ENCODE measurements at places on chromosomes 2 and 18.

GRCh38 chr18:22734791-22735627 is 198.1 kb upstream of the RBBP8 start:
- no peak for DNase-seq

- no peak for DNase-seq
These were observed 56.5 kb upstream of the CWC22 start for GRCh38 chr2:180063494-180064092.

DNA sequence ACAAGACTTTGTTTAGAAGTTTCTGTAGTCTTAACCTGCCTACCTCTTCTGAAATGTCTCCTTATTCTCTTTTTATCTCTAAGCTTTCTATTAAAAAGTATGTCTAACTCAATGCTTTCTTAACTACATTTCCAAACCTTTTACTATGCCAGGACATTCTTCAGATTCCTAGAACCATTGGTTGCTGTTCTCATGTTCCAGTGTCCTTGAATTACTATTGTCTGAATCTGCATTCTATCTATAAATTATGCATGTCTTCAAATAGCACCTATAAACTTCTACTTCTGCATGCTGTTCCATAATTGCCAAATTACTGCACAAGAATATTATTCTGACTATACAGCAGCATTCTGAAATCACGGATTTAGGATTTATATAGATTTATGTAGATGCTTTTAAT is 166.0 kb upstream of the VWC2L start:
- no peak for DNase-seq

DNA sequence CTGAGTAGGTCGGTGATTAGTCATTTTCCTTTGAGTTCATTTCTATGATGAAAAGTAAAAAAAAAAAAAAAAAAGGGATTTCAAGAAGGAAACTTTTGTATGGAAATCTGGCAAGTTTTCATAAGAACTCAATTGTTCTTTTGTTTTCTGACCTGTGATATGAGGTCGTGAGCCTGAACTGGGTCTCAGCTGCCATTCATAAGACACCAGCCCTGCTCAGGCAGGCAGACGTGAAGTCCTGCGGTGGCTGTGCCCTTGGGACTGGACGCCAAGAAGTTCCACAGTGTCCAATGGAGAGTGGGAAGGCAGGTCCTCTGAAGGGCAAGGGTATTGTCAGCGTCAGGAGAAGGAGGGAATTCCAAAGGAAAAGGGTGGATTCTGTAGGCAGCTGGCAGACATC is 183.9 kb downstream of the NCK2 start:
- no peak for DNase-seq

DNA sequence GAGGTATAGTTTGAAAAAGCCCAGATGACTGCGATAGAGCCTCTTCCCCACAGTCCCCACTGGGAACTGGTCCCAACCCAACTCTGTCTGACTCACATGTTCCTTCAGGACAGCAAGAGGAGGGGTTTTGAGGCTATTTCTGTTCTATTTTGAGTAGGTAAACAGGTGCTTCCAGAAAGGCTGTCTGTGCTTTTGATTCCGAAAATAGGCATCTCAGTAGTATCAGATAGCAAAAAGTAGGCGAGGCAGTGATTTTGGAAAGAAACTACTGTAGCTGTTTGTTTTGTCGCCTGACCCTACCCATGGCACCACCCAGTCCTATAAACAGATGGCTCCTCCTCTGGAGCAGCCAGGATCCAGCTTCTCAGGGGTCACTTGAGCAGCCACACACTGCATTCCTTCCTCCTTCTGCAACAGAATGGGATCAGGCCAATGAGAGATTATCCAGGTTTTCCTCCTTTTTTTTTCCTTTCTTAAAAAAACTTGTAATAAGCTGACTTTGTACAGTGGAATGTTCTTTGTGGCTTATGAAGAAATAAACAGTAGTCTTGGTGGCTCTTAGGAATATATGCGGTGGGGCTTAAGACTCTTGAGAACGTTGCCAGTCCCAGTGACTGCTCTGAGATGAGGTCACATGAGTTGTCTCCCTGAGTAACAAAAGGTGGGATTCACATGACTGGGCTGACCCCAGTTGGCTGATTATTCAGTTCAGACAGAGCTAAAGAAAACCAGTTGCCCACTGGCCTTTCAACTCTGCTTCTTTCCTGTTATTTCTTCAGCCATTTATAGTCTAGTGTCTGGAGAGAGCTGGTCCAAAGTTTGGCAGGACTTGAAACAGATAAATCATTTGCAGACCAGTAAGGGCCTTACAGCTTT is 98.6 kb downstream of the KCNS3 start:
- DNase-seq: no peak

- no peak for DNase-seq
These were observed 803.3 kb downstream of the ADCYAP1 start for GRCh38 chr18:1708006-1708405.

- no peak for DNase-seq
These were observed 92.8 kb upstream of the NEDD4L start for GRCh38 chr18:57951117-57951796.

GRCh38 chr2:198326431-198326830 is 522.0 kb downstream of the PLCL1 start:
- DNase-seq: no peak

- DNase-seq: no peak
These were observed 3.4 kb downstream of the SERTAD2 start for GRCh38 chr2:64650296-64650695.

GRCh38 chr2:9799011-9799596 is 44.2 kb upstream of the TAF1B start:
- DNase-seq: no peak

DNA sequence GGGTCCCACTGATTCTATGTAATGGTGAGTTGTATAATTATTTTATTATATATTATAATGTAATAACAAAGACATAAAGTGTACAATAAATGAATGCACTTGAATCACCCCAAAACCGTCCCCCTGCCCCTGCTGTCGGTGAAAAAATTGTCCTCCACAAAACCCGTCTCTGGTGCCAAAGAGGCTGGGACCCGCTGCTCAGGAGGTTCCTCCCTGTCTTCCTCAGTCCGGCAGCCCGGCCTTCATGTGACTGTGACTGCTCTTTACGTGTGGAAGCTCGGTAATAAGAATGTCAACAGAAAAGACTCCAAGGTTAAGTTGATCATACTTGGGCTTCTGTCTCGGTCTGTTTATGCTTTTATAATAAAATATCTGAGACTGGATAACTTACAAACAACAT is 32.7 kb upstream of the ADNP2 start:
- no peak for DNase-seq

DNA sequence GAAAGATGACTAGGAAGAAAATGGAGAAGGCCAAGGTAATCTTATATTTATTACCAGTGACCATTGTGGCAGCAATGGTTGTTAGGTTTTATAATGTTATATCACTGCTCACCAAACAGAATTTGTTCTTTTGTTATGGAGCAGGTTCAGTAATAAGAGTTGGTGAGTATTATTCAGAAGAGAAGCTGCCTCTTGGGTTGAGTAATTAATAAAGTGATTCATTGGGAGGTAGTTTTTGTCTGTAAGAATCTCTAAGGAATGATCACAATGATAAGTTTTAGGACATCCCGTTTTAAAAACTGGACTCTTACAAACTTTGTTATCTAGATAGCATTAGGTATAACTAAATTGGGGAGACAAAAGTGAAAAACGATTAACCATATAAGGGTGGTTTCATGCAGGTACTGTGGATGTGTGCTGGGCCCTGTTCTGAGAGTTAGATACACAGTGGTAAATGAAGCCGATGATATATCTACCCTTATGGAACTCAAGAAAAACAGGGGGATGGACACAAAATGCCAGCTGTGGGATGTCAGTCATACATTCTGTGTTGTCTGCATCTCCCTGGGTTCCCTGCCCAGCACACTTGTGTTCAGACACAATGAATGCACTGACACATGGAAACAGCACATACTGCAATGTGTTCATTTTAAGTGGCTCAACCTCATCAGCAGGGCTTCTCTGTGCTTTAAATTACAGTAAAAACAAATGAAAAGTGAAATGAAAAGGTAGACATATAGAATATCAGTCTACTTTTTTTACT is 7.5 kb downstream of the MAP4K4 start:
- DNase-seq: no peak

GRCh38 chr2:185208261-185208660 is 530.3 kb upstream of the FSIP2 start:
- peak; percentile 75 for DNase-seq

GRCh38 chr18:79434607-79435401 is 39.1 kb downstream of the NFATC1 start:
- no peak for DNase-seq

DNA sequence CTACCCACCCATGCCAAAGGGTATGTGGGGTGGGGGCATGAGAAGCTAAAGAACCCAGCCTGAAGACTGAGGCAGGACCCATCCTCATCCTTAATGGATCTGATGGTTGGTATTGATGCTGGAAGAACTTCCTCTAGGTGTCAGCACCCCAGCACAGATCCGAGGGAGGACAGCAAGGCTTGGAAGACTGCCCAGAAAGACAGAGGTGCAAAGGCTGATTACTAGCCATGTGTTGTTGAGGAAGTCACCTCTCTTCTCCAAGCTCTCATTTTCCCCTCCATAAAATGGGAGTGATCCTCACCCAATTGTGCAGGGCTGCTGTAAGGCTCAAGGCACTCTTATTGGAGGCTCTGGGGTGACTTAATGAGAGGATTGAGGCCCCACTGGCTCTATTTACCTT is 256.5 kb downstream of the CELF4 start:
- DNase-seq: no peak

DNA sequence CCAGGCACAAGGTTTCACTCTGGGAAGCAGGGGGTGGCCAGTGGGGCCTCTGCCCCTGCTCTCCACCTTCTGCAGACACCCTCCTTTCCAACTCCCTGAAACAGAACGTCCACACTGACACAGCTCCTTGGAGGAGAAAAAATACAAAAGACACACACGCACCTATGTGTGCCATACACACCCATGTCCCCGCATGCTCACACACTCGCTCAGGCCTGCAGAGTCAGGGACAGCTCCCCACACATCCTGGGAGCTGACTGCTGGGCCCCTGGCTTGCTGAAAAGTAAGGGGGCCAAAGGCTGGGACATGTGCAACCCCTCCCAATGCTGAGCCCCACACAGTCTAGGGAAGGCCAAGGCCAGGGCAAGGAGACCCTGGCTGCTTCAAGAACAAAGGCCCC is 200.5 kb downstream of the TNS1 start:
- DNase-seq: no peak

GRCh38 chr2:41488888-41489287 is 558.9 kb upstream of the PKDCC start:
- DNase-seq: no peak

- DNase-seq: no peak
These were observed 26.4 kb downstream of the SLC66A2 start for GRCh38 chr18:79924814-79925731.

DNA sequence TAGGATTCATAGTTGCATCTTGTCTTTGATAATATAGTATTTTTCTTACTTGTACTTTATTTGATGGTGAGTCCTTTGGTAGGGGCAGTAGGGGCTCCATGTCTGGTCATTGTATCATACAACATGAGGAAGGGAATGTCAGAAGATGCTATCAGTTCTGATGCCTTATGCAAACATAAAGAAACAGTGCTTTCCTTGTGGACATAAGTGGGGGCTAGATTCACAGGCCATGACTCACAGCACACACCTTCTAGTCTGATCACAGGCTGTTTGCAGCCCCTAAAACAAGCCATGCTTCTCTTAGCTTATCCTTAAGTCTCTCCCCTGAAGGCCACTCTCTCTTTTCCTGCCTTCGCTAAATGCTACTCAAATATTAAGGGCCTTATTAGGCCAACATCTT is 10.7 kb upstream of the SLC14A1 start:
- no peak for DNase-seq

DNA sequence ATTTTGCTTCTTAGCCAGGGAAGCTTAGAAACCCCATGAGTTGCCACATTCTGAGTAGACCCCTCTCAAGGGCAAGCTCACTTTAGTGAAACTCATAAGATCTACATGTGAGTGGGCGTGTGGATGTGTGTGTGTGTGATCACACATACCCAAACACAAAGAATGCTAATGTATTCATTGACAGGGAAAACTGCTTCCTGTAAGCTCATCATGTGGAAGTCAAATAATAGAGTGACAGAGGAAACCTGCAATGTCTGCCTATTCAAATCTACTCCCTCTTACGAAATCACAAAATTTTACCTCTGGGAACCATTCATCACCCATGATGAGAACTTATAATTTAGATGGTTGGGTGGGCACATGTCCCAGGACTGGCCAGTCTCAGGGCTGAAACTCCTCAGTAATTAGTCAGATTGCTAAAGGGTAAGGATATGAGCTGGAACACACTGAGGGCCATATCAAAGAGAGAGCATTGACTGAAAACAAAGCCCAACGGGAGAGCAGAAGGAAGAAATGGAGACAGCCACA is 94.5 kb upstream of the CCDC150 start:
- no peak for DNase-seq

- DNase-seq: no peak
These were observed 87.3 kb upstream of the LCLAT1 start for GRCh38 chr2:30359644-30360167.

DNA sequence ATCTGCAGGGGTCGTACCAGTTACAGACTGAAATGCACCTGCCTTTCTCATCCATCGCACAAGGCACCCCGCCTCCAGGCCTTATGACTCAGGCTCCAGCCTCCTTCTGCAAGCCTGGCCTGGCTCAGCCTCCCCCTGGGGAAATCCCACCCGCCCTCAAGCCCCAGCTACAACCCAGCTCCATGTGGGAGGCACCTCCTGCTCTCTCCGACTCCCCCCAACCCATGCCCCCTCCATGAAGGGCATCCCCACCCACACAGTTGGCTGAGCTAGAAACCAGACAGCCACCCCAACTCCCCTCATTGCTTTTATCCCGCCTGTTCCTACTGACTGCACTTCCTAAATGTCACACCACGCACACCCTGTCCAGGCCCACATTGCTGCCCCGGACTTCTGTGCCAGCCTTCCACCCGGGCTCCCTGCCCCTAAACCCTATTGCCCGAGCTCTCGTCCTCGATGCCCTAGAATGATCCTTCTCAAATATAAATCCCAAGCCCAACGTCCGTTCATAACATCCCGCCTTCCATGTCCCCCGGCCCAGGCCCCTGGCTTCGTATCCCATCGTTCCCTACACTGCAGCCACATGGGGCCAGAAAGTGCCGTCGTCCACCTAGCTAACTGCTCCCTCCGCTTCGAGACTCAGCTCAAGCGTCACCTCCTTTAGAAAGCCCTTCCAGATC is 9.9 kb downstream of the DNMT3A start:
- no peak for DNase-seq

- DNase-seq: no peak
These were observed 402.2 kb downstream of the CLIP4 start for GRCh38 chr2:29517413-29517812.

DNA sequence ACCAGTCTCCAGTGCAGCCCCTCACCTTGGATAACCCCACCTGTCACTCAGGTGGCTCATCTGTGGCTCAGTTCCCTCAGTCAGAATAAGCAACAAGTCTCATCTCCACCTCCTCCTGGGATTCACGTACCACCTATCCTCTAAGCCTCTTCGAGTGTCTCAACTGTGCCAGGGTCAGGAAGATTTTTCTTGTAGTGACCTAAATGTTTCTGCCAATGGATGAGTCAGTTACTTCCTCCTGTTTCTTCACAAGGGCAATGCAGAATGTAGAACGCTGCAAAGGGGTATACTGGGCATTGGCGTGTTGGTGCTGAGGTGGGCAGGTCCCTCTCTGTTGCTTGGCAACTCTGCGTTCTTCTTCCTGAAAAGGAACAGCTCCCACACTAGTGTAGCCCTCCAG is 213.3 kb upstream of the CXCR4 start:
- DNase-seq: no peak
